Stimulated activated memory B cell treated with anti-CD40 and anti-IgM and Interleukin-4, amounts not matched to agents 10 μg/mL and 1 μg/mL and 100 μg/mL, for 72 hours (primary cell): ENCODE measurements at places on chromosomes 3 and 15.

- no peak for ATAC-seq
Observed at GRCh38 chr3:117645561-117646242, 936.1 kb downstream of the TUSC7 start.

DNA sequence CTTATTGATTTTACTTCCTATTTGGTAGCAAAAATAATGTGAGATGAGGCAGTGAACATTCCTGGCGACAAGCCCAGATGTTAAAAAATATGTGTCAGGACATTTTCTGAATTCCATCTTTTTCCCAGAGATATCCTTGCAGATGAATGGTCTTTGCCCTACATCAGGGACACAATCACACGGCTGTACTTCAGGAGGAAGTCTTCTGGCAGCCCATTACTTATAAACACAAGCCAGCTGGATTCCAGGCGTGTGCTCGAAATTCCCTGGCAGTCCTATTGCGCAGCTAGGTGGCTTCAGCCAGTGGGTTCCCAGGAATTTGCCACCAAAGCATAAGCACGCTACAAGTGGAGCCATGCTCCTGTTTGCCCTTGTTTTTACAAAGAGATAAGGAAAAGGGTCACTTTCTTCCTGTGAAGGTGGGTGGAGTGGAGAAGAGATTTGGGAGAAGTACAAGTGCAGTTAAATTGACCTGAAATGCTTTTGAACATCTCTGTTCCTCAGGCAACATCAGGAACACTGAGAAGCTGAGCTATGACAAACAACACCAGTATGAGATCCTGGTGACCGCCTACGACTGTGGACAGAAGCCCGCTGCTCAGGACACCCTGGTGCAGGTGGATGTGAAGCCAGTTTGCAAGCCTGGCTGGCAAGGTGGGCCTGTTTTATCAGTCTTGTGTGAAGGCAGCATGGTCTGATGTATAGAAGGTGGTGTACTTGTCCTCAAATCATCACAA lies 257.1 kb upstream of the TRIM42 start:
- no peak for ATAC-seq

DNA sequence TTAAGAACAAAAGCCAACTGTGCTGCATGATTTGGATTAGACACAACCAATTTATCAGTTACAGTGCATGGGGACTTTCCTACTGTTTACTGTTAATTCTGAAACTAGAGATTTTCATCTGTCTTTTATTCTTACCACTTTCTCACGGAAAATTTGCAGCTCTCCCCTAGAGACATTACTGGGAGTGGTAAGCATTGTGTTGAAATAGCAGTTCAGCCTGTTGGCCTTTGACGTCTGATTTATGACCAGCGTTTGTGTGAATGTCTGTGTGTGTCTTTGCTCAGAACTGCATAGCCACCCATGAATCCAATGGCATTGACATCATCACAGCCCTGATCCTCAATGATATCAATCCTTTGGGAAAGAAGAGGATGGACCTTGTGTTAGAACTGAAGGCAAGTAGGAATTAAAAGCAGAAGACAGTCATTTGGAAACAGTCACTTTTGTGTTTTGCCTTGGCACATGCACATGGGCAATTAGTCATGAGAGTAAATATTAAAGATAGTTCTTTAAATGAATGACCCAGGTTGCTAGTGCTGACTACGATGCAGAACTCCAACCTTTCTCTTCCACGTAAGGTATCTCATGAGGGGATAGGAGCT lies 202.2 kb upstream of the BHLHE40 start:
- peak; percentile 92 for ATAC-seq

DNA sequence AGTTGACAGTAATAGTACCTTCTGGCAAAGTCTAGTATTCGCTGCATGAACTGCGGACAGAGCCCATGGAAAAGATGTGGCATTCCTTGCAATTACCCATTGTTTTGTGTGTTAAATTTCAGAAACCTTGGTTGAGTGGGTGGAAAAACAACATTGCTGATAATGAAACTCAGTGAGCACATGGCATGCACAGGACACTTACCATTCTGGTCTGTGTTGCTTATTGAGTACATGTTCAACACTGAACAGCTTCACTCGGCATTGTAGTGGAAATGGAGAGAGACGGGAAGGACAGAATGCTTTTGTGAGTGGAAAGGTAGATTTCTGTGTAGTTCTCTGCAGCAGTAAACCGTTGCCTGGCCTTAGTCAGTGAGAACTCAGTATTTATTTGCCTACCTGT lies 165.3 kb downstream of the FNDC3B start:
- ATAC-seq, result no peak

DNA sequence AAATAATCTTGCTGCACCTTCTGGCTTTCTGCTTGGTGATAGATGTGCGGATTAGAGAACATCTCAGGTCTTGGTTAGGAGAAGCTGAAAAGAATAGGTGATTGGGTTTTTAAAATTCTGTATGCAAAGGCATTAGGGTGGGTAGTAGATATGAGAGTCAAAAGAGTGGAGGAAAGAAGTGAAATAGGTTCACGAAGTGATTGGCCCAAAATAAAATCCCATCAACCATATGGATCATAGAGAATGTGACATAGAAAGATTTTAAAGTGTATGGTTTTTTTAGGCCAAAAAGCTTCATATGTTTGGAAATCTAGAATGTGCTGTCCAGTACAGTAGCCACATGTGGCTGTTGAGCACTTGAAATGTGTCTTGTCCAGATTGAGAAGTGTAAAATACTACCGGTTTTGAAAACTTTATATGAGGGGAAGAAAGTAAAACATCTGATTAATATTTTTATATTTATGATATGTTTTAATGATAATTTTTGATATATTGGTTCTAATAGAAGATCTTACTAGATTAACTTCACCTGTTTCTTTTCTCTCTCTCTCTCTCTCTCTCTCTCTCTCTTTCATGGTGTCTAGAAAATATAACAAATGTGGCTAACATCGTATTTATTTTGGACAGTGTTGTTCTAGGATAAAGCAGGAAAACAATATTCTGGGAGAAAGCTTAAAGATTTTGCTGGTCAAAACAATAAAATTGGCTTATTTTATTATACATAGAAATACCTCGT lies 2.9 kb downstream of the MBNL1 start:
- ATAC-seq, result no peak

- ATAC-seq, result no peak
Observed at GRCh38 chr15:101153801-101154656, 97.8 kb downstream of the CHSY1 start.

DNA sequence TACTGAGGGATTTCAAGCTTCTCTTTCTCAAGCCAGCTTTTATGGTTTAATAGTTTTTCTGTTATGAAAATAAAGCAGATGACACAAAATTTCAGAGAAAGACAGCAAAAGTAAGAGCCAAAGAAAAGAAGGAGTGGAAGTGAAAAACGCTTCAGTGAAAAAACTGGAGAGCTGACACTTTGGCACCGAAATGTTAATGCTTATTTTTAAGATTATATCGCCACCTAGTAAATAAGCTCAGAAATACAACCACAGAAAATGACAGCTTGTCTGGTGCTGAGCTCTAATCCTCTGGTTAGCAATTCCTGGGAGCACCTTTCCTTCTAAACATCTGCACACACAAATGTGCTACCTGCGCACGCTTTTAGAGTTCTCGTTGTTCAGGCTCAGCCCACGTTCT lies 101.6 kb downstream of the ZPLD1 start:
- no peak for ATAC-seq

DNA sequence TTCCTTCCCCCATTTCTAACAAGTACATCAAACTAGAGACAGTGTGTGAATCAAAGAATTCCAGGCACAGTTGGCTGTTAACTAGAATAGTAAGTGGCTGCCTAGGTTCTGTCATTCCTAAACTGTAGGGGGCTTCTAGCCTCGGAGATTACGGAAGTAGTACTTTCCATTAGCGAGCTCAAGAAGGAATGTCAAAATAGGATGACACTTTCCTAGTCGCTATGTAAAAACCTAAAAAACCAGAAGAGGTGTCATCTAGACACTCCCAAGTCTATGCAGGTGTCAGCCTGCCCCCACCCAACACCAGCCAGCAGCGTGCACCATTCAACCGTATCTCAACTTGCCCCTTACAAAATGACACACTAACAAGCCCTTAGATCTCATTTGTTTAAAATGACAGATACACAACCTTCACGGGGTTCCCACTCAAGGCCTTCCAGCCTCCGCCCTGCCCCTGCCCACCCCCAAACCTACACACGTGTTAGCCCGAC lies 874 bp downstream of the INO80 start:
- peak; percentile 65 for ATAC-seq

GRCh38 chr15:60486742-60487141 lies 7.8 kb upstream of the ICE2 start:
- ATAC-seq, result no peak

GRCh38 chr15:98120561-98120960 lies 160.1 kb downstream of the ARRDC4 start:
- ATAC-seq, result no peak
